ENCODE measurements at places on chromosomes 5 and 9.
A peak's percentile ranks its signal among the peaks of the same experiment; 100 is the strongest.

DNA sequence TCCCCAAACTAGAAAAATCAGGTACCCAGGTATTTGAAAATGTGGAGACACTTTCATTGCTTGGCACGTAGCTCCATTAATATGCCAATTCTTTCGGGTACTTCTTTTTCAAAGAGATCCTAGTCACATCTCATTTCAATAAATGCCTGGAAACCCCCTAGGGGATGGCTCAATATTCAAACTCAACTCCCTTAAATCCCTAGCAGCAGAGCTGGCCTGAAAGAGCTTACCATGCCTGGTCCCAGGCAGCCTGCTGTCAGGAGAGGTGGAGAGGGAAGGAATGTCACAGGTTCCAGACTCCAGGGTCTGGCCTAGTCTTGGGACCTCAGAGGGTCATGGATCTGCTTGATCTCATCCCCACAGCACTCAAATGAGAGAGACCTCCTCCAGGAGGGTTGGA is 187.1 kb downstream of the SPOCK1 start:
- no peak for DNase-seq

GRCh38 chr9:21047281-21047691 is 15.8 kb upstream of the HACD4 start:
- DNase-seq, result no peak

GRCh38 chr9:86902586-86902985 is 44.7 kb downstream of the GAS1 start:
- no peak for DNase-seq

DNA sequence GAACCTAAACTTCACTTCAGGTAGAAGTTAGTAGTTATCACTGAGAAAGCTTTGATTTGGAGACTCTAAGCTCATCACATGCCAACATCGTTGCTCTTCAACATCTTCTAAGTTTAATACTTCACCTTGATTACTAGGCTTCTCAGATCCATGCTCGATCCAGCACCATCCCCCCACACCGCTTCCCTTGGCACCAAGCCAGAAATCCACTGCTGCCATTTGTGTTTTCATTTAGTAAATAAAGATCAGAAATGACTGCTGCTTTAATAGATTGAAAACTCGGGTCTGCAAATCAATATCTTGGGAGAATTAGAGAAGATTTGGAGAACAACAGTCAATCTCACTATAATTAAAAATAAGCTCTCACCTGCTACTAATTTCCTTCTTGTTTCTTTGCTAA is 214.7 kb upstream of the NR4A3 start:
- no peak for DNase-seq

DNA sequence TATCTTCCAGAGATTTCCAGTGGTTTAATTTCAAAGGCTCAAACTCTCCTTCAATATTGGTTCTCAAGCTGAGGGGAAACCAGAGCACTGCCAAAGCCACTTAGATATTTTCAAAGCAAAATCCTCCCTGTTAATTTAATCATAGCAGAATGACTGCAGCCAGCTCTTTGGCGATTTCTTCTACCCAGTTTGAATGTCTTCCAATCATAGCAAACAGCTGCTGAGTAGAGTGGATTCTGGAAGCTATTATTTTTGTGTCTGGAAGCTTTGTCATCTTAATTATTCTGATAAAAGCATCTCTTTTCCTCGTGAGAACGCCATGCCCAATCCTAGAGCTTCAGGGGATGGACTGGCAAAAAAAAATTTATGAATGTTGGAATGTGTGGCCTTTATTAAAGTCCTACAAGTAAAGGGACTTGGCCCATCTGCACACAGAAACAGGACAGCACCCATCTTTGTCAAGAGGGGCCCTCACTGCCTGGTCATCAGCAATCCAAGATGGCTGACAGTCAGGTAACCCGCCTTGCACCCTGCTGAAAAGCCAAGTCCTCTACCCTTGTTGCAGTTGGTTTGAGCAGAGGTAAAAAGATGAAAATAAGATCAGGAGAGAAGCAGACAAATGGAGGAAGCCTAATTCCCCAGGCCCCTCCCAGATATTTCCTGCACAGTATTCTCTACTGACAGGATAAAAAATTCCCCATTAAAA is 125.1 kb downstream of the SUSD1 start:
- DNase-seq, result peak; percentile 12

DNA sequence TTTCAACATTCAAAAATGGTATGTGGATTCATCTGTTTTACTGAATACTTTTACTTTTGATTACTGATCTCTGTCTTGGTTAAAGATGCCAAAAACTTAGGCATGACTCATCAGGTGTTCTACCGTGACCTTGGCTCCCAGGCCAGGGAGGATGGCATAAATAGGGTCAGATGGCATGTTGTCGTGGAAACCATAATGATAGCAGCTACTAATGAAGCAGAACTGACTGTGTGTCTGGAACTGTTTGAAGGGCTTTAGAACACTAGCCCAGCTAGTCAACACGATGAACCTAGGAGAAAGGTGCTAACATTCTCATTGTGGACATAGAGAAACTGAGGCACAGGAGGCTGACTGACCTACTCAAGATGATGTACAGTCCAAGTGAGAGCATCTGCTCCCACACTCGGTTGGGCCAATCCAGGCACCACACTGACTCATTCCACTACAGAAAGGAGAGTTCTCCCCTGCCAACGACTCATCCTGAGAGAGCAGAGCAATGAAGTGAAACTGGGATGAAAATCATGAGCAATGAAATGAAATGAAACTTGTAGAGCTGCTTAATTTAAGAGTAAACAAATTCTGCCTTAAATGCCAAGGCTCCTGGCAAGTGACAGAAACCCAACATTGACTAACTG is 116.0 kb downstream of the TENT4A start:
- DNase-seq, result no peak

All from NCI-H446 treated with DMSO at 0.1 percent for 48 hours (cell line).